ENCODE measurements at places on chromosomes 7 and 10.

DNA sequence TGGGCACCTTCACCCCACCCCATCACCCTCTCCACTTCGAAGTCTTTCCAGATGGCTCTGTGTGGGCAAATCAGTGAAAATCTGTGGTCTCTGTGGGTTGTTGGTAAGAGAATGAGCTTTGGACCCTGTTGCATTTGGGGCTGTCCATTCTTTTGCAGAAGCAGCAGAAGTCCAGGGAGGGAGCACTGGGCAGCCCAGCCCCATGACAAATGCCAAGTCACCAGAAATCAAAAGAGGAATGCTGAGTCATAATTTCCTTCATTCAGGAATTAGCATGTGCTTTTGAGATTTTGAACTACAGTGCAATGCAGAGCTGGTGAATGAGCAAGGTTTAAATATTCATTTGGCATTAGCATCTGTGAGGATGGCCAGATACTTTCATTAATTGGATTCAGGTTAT, 556.2 kb downstream of the LRMDA start:
- DNase-seq = no peak
- H3K36me3 ChIP-seq = no peaks in the 10 kb centered on the region
- no peaks in the 10 kb centered on the region for H3K27me3 ChIP-seq

DNA sequence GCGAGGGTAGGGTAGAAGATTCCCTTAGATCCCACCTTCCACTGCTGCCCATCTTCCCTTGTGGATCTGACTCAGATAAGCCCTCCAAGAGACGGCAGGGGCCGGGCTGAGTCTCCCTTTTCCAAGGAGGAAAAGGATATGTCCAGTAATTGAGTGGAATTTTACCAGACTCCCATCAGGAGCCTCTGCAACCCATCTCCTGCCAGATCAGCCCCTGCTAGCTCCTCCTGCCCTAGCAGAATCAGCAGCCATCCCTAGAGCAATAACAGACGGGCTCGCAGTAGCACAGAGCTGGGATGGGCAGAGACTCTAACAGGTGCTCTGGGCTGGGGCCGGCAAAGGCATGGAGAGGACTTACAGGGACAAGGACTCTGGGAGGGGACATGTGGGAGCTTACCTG, 73.5 kb downstream of the C10orf105 start:
- no peak overlapping the region for H3K4me3 ChIP-seq
- no peak for DNase-seq
- no peaks in the 10 kb centered on the region for H3K27me3 ChIP-seq
- no peaks in the 10 kb centered on the region for H3K4me1 ChIP-seq
- no peak overlapping the region for H3K27ac ChIP-seq
- no peaks in the 10 kb centered on the region for H3K36me3 ChIP-seq

DNA sequence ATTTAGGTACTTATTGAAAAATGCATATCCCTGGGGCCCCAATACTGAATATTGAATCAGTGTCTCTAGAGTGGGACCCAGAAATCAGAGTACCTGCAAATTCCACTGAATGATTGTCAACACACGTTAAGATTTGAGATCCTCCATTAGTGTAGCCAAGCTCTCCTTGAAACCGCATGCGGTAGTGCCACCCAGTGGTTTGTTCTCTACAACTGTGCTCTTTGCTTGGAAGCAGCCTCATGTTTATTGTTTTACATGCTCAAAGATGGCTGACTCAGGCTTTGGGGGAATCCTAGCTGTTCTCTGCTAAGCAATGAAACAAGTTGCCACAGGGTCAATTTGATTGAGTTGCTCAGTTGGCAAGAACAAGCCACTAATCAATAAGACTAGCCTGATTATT, 340.2 kb upstream of the CELF2 start:
- H3K27ac ChIP-seq = no peak overlapping the region
- peaks cover 1% of the 10 kb centered on the region for H3K27me3 ChIP-seq
- no peaks in the 10 kb centered on the region for H3K4me1 ChIP-seq
- H3K4me3 ChIP-seq = no peak overlapping the region

GRCh38 chr7:2702594-2702957, 14.6 kb downstream of the AMZ1 start:
- peaks cover 31% of the 10 kb centered on the region for H3K4me1 ChIP-seq
- peaks cover 7% of the 10 kb centered on the region for H3K27me3 ChIP-seq
- DNase-seq = no peak
- no peak overlapping the region for H3K4me3 ChIP-seq

DNA sequence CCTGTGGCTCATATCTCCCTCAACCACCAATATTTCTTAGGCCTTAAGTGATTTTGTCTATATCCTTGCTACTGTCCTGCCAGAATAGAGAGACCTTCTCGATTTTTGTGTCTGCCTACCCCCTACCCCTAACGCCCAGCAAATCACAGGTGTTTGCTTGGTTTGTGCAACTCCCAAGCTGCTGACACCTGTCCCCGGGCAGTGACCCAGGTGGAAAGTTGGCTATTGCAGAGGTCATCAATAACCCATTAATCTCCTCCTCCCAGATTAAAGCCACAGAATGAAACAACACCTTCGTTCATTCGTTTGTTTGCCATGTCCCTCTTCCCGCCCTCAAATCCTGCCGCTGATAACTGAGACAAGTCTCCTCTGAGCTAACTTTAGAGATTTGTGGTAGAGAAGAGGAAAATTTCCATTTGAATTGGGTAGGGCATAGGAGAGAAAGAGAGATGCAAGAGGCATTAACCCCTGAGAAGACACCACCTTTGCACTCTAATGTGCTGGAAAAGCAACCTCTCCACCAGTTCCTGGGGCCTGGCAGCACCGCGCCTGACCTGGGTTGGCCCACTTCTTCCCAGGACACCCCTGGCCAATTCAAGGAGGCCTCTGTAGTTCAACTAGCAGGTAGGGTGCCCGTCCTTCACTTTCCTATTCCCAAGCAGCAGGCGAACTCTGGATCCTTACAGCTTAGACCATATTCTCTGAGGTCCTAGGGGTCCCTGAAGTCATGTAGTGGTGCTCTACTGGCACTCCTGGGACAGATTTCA, 3.0 kb downstream of the NEUROG3 start:
- no peak for DNase-seq
- H3K36me3 ChIP-seq = no peaks in the 10 kb centered on the region
- H3K4me3 ChIP-seq = no peak overlapping the region
- peaks cover 7% of the 10 kb centered on the region for H3K4me1 ChIP-seq
- H3K27me3 ChIP-seq = peaks cover 76% of the 10 kb centered on the region

- H3K4me3 ChIP-seq = no peak overlapping the region
- peaks cover 1% of the 10 kb centered on the region for H3K27me3 ChIP-seq
- no peak for DNase-seq
- H3K27ac ChIP-seq = no peak overlapping the region
- no peaks in the 10 kb centered on the region for H3K36me3 ChIP-seq
These were observed 60.4 kb downstream of the TPST1 start for GRCh38 chr7:66265566-66265965.

- no peak for DNase-seq
- H3K4me1 ChIP-seq = peaks cover 31% of the 10 kb centered on the region
- no peaks in the 10 kb centered on the region for H3K36me3 ChIP-seq
- no peak overlapping the region for H3K27ac ChIP-seq
- H3K27me3 ChIP-seq = peaks cover 23% of the 10 kb centered on the region
These were observed 2.2 kb upstream of the ARHGAP12 start for GRCh38 chr10:31930856-31931255.

DNA sequence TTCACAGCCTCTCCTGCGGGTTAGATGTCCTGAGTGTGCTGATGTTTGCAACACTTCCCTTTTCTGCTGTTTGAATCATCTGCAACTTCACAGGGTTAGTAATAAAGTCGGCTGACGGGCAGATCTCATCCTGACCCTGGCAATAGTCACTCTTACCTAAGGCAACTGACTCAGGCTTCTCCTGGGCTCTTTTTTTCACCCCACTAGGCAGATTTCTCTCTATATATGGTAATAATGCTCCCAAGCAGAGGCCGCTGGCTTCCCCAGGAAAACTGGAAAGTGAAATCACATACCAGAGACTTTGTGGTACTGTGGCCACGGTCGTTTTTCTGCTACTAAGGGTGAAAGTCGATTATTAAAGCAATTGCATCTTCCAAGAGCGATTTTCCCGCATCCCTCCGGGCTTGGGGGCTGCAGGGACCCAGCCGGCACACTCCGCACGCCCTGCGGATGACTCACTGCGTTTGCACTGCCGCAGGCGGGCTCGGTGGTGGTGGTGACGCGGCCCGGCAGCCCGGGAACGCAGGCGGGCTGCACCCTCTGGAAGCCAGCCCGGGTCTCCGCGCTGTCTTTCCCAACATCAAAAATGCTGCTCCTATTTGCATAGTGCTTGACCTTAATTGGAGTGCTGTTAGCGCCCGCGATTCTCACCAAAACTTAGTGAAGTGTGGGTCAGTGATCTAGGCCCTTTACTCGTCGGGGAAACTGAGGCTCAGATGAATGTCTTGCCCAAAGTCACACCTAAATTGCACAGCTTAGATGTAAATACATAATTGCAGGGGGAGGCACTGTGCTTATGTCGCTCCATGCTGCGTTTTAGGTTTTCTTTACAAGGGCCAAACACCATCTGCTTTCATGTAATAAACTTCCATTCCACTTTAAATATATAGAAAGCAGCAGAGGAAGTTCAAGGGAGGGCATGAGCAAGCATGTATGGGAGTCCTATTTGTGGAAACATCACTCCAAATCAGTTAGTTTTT, 47.6 kb upstream of the ITGB1 start:
- H3K27ac ChIP-seq = no peak overlapping the region
- peaks cover 3% of the 10 kb centered on the region for H3K27me3 ChIP-seq
- no peak for DNase-seq
- peaks cover 29% of the 10 kb centered on the region for H3K4me1 ChIP-seq

DNA sequence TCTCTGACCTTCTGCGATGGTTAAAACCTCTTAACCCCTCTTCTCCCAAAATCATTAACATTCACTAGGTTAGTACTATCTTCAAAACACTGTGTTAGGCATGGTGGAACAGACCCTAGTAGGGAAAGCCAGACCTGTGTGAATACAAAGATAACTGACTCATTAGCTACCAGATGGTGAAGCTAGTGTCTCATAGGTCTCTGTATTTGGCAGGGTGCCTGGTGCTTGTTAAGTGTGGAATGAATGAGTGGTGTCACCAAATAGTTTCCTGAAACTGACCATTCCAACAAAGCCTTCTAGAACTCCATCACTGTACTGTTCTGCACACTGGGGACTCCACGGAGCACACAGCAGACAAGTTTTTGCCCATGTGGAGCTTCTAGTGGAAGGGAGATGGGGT, 27.7 kb upstream of the TM9SF3 start:
- H3K36me3 ChIP-seq = no peaks in the 10 kb centered on the region
- H3K27ac ChIP-seq = no peak overlapping the region
- peaks cover 1% of the 10 kb centered on the region for H3K4me1 ChIP-seq
- no peak overlapping the region for H3K4me3 ChIP-seq
- DNase-seq = no peak

Data from activated T-helper 2 cell treated with anti-CD3 and anti-CD28 coated beads, Interferon-gamma antibody, Interleukin-2, Interleukin-4, amounts not matched to agents 10 μg/mL and 5 μg/mL and 100 μg/mL, durations not matched to agents 14 hours and 24 hours and 36 hours (primary cell).